ENCODE measurements at places on chromosomes 5 and 9.

- peak; percentile 32 for DNase-seq
Observed at GRCh38 chr5:135660826-135661575, 82.2 kb upstream of the CXCL14 start.

- DNase-seq, result no peak
Observed at GRCh38 chr5:91154338-91154737, 228.8 kb downstream of the ARRDC3 start.

GRCh38 chr5:94375801-94376200 lies 242.6 kb downstream of the KIAA0825 start:
- DNase-seq, result peak; percentile 3

- DNase-seq, result peak; percentile 26
Observed at GRCh38 chr5:142109331-142110045, 909 bp downstream of the NDFIP1 start.

DNA sequence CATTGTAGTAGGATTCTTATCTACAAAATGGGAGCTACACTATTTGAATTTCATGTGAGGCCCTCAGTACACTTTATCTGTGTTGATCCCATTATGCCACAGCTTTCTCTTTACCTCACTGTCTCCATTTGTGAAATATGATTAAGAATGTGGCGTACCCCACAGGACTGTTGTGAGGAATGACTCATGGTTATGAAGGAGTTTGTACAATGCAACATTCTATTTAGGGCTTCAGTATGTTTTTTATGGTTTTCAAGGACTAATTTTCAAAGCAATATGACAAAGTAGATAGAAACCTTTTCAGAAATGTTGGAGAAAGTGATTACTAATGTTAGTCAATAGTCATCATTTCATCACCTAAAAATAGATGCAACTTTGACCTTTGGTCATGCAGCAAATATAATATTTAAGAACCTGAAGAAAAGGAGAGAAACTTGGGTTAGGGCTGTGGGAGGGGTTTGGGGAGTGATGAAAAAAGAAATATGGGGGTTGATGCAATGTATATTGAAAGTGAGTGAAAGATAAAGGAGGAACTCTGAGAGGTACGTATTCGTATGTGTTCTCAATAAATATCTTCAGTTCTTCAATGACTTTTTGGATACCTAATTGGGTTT lies 53.7 kb upstream of the PIP5K1B start:
- DNase-seq, result no peak

DNA sequence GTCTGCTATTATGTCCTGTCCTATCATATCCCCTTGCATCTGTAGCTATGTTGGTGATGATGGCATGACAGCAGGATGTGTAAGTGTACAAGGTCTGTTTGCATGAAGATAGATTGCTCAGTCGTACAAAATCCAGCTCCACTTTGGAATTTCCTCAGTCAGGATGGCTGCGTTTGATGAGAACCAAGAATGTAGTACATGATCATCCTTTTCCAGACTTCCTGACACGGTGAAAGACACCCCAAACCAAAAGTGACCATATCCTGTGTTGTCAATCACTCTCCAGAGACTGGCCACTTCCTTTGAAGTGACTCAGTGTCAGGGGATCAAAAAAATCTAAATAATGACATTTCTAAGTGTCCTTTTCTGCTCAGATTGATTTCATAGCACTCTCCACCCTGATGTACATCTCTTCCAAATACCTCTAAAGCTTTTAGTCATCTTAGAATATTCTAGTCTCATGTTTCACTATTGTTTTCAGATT lies 213.4 kb downstream of the PLK2 start:
- no peak for DNase-seq

GRCh38 chr9:125959315-125959714 lies 212.1 kb downstream of the PBX3 start:
- DNase-seq, result no peak

DNA sequence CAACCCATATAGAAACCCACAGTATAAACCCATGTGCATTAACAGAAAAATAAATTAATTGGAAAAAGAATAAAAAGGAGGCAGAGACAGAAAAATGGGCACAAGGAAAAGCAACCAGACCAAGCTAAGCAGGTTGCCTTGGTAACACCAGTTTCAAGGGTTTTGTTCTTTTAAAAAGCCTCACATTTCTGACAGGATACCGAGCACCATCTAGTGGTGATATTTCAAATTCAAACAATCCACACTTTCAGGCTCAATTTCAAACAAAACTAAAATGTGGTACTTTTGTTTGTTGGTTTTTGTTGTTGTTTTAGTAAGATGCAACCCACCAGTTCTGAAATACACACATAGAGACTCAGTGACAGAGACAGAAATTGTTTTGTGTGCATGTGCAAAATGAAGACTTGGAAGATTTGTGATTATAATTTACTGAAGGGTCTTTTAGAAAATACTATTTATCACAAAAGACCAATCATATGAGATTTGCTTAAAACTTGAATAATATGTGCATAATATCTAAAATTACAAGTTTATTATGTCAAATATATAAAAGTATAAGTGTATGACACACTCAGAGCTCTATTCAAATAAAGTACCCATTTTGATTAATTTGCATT lies 318.2 kb downstream of the SLCO4C1 start:
- DNase-seq, result peak; percentile 65

DNA sequence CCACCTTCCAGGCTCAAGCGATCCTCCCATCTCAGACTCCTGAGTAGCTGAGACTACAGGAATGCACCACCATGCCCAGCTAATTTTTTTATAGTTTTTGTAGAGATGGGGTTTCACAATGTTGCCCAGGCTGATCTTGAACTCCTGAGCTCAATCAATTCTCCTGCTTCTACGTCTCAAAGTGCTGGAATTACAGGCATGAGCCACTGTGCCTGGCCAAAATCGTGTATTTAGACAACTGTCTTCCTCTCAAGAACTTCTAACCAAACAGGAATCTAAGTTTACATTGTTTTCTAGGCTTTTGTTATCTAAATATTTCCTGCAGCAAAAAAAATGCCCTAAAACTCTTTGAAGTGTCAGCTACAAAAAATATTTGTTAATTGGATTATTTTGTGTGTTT lies 78.8 kb downstream of the NLN start:
- no peak for DNase-seq

GRCh38 chr9:105269593-105269992 lies 25.1 kb downstream of the SLC44A1 start:
- DNase-seq, result no peak

- peak; percentile 69 for DNase-seq
Observed at GRCh38 chr9:114894609-114895433, 35.6 kb downstream of the TNFSF8 start.

GRCh38 chr9:5364294-5365024 lies 24.8 kb upstream of the RLN1 start:
- DNase-seq, result no peak

DNA sequence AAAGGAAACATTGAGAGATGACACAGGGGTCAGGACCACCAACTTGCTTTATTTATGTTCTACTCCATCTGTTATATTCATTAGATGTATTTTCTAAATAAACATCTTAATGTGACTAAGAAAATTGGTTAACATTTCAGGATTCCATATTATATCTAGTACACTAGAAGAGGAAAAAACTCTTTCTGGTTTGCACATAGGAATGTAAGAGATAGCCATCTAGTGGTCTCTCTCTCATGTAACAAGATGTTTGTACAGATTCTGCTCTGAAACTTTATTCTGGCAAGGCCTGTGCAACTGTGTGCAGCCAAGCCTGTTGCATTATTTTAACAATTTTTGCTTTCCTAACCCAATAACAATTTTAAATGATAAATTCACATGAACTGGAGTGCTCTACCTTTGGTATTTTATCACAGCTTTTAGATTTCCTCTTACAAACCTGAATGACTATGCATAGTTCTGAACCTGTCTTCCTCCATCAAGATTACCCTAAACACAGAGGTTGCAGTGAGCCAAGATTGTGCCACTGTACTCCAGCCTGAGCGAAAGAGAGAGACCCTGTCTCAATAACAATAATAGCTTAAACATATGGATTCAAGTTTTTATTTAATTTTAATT lies 148.2 kb downstream of the GIN1 start:
- no peak for DNase-seq
